ENCODE measurements at places on chromosomes 6 and 20.

DNA sequence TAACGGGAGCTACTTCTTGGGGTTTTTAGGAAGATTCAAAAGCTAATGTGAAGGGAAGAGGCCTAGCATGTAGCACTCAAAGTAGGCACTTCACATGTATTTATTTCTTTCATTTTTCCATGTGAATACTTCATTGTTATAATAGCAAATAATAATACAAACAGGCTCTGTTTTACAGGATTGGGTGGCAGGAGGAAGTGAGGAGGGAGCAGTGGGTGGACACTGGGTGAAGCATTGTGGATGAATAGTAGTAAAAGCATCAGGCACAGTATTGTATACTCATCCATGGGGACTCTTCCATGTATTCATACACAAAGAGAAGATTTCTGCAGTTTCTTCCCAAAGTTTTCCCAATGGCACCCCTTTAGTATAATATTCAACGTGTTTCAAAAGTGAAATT, 38.4 kb upstream of the SNRPB2 start:
- no peak for DNase-seq

- no peak for DNase-seq
These were observed 34.9 kb downstream of the COL12A1 start for GRCh38 chr6:75170691-75171560.

DNA sequence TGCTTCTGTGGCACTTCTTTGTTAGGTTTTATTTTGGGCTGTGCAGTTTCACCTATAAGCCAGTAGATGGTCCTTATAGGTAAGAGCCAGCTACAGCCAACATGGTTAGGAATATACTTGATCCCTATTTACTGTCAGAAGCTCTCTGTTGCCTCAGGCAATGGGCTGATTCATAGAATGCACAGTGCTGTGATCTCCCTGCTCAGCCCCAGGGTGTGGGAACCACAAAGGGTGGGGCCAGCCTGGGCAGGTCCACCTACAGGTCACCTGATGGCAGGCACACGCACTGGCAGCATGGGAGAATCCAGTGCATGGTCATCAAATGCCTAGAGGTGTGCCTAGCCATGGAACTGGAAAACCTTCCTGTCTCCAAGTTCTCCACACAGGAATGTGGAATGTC, 191.9 kb downstream of the MOXD1 start:
- no peak for DNase-seq

GRCh38 chr6:11688425-11688709, 90.2 kb downstream of the ADTRP start:
- no peak for DNase-seq

GRCh38 chr6:150922137-150922536, 56.6 kb downstream of the MTHFD1L start:
- DNase-seq: no peak

DNA sequence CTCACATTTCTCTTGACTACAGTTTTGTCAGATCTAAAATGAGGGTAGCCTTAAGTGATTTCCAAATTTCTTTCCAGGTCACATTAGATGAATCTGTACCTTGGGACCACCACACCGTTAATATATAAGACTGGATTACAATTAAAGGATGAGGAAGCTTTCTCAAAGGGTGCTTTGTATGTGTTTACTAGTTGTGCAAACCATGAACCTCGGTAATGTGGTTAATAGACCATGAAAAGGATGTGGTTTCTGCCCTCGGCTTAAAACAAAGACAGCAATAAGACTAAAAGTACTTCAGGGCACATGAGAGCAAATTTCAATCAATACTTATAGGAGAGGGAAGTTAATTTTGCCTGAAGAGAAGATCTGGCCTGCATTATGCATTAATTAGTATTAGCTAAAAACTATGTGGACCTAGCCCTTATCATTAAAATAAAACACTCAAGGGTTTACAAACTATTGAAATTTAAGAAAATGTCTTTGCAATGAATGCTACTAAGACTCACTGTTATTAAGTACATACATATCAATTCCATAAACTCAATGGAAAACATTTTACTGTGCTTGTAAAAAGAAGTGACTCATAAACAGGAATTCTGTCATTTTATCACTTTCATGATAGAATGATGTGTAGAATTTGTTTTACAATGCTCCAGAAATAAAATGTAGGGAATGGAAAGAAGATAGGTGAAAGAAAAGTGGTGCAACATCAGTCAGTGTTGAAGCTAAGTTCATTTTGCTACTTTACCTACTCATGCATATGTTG, 936 bp upstream of the TMX4 start:
- DNase-seq: peak; percentile 80

DNA sequence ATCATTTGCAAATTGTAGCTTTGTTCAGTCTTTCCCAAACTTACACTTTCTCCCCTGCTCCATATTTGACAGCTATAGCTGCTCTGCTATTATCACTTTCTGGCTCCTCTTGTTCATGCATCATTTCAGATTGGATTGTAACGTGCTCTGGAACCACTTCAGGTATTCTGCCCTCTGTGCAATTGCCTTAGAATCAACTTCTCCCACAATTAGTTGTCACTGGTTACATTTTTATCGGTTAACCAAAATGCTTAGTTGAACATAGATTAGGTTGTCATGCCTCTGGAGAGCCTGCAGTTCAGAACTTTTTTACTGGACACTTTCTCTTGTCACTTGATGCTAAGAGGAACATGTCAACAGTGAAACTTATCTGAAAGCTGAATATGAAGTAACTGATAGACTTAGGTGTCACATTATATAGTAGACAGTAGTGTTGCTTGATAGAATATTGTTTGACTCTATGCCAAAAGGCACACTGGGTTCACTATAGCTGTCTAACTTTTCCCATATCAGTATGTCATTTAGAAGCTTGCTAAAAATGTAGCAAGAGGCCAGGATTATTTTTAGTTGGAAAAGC, 127.7 kb upstream of the PTPRK start:
- no peak for DNase-seq

- DNase-seq: no peak
These were observed 190.2 kb downstream of the ARHGAP18 start for GRCh38 chr6:129519750-129520149.

DNA sequence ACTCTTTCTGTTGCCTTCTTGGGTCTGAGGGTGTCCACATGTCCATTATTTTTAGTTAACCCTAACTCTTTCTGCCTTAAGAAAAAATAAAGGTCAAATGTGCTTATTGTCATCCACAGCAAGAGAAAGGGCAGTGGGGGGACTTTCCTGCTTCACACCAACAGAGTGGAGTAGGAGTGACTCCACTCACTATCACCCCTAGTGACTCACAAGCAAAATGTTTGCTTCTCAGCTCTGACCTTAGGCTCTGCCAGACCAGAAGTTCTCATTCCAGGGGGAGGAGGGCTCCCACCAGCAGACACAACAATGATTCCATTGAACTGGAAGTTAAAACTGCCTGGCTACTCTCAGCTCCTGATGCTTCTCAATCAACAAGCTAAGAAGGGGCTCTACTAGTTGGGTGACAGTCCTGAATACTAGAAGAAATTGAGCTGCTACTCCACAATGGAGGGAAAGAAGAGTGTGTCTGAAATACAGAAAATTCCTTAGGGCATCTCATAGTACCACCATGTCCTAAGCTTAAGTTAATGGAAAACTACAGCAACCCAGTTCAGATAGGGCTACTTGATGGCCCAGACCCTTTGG, 83.9 kb upstream of the AFDN start:
- DNase-seq: no peak

GRCh38 chr6:69866770-69867638, 648 bp downstream of the COL19A1 start:
- peak; percentile 62 for DNase-seq

- DNase-seq: no peak
These were observed 214.0 kb downstream of the WDR27 start for GRCh38 chr6:169487579-169488436.

GRCh38 chr20:38875175-38875993, 50.8 kb upstream of the FAM83D start:
- DNase-seq: no peak

- DNase-seq: no peak
These were observed 21.6 kb upstream of the GFOD1 start for GRCh38 chr6:13508711-13509705.

DNA sequence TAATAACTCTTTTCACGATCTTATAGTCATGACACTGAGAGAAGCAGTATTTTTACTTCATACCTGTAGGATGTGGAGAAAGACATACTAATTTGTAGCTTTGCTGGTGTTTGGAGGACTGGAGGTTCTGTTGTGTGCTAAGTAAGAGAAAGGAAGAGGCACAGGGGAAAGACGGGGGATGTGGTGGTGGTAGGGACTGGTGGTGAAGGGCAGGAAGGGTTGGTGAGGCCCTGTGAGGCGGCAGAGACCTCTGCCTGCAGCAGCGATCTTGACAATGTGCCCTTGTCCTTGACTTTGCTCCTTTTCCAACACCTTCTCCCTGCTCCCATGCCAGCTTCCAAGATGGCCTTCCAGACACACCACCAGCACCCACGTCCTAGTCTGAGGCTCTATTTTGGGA, 32.6 kb upstream of the MPC1 start:
- DNase-seq: no peak

- no peak for DNase-seq
These were observed 244.8 kb upstream of the CDYL start for GRCh38 chr6:4531406-4531805.

DNA sequence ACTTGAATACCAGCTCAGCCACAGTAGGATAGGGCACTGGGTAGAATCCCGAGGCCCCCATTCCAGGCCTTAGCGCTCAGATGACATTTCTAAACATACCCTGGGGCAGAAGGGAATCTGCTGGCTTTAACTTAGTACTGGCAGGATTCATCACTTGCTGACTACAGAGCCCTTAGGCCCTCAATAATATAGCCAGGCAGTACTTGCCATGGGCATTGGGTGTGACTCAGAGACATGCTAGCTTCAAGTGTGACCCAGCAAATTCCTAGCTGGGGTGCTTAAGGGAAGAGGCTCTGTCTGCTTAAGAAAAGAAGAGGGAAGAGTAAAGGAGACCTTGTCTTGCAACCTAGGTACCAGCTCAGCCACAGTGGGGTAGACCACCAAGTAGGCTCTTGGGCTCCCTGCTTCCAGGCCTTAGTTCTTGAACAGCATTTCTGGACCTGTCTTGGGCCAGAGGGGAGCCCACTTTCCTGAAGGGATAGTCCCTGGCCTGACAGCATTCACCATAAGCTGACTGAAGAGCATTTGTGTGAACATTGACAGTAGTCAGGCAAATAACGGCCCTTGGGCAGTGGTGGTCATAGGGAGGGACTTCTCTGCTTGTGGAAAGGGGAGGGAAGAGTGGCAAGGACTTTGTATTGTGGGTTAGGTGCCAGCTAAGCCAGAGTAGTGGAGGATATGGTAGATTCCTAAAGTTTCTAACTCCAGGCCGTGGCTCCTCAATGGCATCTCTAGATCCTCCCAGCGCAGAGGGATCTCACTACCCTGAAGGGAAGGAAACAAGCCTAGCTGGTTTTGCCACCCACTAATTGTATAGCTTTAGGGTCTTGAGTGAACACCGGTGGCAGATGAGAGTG, 48.5 kb upstream of the HACE1 start:
- DNase-seq: no peak

DNA sequence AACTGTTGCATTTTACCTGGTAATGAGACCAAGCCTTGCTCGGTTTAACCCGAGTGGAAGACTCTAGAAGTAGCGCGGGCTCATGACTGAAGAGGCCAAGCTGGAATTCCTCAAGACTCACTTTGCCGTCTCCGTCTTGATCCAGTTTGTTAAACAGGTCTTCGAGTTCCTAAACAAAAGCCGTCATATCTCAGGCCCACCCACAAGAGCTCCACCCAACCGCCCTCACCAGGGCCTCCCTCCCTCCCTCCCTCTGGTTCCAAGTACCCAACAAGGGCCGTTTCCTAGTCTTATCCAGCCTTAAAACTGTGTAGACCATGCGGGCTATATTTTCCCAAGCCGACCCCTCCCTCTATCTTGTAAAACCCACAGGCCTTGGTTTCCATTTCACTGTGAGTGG, 81.4 kb downstream of the NINL start:
- DNase-seq: no peak

GRCh38 chr6:129089357-129089756, 206.4 kb downstream of the LAMA2 start:
- no peak for DNase-seq

DNA sequence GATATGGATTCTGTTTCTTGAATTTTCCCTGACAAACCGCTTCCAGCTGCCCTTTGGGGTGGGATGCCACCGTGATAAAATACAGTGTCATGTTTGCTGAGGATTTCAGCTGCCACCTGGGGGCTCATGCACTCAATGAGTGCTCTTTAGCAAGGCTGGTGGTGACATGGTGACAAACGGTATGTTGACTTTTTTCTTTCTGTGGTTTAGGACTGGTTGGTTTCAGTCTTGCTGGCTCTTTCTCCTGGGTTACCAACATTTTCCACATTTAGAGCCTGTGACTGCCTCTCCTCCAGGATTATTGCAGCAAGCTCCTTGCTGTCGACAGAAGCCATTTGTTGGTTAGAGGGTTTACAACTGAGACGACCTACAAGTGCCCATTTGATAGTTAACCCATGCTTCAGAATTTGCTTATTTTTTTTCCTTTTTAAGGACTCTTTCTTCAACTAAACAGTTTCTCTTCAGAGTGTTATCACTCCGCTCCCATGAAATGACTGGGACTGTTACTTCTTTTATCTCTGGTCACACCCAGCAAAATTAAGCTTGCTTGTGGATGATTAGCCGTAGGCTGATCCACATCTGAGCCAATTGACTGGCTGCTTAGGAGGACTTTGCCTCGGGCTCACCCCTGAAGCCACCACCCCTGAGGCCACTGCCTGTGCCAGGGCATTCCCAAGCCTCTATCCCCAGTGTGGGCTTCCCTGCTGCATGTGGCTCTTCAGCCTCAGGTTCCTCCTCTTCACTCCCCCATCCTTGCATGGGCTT, 48.4 kb upstream of the CDYL start:
- DNase-seq: no peak

DNA sequence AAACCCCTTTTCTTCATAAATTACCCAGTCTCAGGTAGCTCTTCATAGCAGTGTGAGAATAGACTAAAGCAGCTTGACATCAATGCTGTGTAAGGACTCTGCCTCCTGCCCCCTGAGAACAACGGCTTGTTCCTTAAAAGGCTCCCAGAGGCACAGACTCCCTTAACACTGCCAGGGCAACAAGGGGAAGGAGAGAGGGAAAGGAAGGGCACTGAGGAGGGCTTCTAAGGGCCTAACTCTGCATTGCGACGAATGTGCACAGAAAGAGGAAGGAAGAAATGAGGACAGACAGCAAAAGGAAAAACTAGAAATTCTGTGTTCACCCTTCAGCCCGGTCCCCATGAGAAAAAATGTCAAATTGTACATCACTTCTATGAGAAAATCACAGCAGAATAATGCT, 74.0 kb downstream of the AGPAT4 start:
- DNase-seq: no peak

- no peak for DNase-seq
These were observed 26.5 kb downstream of the STAU1 start for GRCh38 chr20:49161428-49162152.

- peak; percentile 60 for DNase-seq
These were observed 45.8 kb downstream of the AHI1 start for GRCh38 chr6:135451617-135452190.

DNA sequence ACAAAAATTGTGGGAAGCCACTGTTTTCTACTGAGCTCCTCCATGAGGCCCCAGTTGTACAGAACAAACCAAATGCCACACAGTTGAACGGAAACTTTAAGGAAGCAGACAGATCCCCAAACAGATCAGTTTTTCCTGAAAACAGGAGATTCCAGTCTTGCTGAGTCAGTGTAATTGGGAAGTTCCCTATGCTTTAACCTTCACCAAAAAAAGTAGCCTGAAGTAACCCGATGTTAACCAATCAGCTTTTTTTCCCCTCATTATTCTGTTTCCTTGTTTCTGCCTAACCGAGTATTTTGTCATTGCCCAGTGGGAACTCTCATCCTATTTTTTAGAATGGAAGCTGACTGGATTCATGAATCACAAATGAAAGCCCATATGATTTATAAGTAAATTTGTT, 36.7 kb downstream of the MARCKS start:
- no peak for DNase-seq

- DNase-seq: no peak
These were observed 49.3 kb downstream of the CLIC5 start for GRCh38 chr6:45966340-45966739.

Measured in NCI-H1105 treated with DMSO at 0.1 percent for 48 hours (cell line).